ENCODE measurements at places on chromosomes 7 and 10.

DNA sequence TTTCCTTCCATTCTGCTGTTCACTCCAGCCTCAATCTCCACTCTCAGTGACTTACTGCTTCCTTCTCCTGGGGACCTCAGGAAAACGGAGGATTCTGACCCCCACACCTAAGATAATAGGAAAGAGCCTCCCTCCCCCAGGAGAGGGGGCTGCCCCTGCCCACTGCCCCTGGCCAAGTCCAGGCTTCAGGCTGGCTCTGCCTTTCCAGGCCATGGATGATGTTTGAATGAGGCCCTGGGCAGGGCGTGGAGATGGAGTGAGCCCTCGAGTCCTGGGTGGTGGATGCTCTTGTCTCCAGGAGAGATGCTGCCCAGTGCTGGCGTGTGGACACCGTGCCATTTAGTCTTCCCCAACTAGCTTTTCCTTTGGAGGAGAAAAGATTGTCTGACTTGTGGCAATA lies 106.9 kb downstream of the INSYN2A start:
- DNase-seq: no peak

DNA sequence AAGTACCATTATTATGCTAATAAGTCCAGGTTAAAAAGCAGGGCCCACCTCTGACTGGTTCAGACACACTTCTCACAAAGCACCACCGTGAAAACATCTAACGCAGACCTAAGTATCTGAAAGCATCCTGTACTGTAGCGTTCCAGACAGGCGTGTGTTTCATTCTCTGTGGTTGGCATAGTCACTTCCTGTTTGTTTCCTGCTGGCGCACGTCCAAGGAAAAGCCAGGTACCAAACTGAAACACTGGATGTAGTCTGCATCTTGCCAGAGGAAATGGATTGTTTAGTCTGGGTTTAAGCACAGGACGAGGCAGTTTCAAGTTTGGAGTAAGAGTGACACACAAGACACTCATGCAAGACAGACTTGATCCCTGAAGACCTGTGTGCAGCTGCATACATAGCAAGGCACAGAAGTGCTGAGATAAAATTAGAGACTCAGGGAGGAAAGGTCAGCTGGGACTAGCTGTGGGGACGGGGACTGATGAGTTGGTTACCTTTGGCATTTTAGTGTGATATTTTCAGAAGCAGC lies 23.3 kb downstream of the BPGM start:
- DNase-seq: peak; percentile 80

DNA sequence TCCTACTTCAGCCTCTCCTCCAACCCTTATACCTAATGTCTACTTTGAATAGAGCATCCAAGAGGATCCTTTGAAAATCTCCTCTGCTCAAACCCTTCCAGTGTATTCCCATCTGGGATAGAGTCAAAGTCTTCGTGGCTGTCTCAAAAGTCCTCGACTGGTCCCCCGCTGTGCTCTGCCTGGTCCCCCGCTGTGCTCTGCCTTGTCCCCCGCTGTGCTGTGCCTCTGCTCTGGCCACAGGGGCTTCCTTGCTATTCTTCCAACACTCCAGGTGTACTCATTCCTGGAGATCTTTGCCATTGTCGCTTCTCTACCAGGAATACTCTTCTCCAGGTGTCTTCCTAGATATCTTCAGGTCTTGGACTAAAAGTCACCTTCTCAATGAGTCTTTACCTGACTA lies 36.1 kb upstream of the COMMD3 start:
- no peak for DNase-seq

- no peak for DNase-seq
These were observed 13.9 kb downstream of the CROT start for GRCh38 chr7:87359366-87359765.

GRCh38 chr10:71211775-71212317 lies 524 bp upstream of the UNC5B start:
- no peak for DNase-seq

- no peak for DNase-seq
These were observed 226.3 kb downstream of the GLI3 start for GRCh38 chr7:42010751-42011150.

DNA sequence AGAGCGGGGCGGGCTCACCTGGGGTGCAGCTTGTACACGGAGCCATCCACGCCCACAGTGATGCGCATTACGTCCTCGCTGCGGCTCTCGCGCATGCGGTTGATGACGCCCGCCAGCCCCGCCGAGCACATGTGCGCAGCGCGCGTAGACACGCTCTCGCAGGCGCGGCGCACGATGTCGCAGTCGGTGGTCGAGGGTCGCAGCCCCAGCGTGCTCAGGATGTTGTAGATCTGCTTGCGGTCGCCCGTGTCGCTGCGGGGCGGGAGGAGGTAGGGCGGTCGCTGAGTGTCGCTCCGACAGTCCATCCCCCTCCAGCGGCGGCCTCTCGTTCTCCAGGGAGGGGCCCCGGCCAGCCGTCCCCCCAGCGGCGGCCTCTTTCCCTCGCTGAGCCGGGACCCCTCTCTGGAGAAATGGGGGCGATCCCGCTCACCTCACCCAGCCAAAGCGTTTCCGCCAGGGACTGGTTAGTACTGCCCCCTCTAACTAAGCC lies 4.4 kb upstream of the MYL7 start:
- DNase-seq: peak; percentile 38

DNA sequence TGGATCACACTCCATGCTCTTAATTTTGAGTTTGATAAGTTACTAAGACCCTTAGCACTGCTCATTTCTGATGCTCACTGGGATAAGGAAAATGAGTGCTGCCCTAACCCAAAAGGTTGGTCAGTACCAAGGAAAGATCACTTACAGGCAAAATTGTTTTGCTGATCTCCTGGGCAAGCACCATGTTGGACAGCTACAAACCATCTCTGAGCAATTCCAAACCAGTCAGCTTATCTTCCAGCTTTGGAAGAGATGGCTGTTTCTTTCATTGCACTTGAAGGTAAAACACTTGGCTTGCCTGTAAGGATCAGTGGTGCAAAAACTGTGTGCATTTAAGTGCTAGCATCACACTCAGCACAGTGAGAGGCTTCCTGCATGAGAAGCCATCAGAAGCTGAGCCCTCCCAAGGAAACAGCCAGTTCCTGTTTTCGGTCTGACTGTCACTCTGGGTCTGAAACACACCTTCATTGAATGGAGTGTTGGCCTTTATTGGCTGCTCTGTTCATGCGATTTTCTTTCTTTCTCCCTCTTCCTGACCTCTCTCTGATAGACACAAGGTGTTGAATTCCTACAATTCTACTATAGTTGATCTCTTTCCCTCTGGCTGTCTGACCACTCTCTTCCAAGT lies 126.4 kb upstream of the GHITM start:
- peak; percentile 3 for DNase-seq

- no peak for DNase-seq
These were observed 222.9 kb downstream of the TCERG1L start for GRCh38 chr10:131088619-131089018.

DNA sequence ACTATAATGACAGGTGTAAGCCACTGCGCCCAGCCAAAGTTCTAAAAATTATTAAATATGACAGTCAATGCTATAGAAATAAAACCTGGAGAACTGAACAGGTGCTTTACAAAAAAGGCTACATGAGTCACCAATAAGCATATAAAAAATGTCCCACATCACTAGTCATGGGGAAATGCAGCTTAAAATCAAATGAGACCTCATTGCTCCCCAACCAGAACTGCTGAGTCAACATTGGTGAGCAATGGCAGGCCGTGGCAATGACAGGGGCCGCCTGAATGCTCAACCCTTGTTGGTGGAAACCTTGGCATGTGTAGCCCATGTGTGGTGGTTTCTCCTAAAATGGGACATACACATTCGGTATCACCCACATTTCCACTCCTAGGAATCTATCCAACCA lies 352.3 kb upstream of the KLF6 start:
- no peak for DNase-seq

GRCh38 chr10:132774902-132775863 lies 10.8 kb downstream of the NKX6-2 start:
- no peak for DNase-seq

DNA sequence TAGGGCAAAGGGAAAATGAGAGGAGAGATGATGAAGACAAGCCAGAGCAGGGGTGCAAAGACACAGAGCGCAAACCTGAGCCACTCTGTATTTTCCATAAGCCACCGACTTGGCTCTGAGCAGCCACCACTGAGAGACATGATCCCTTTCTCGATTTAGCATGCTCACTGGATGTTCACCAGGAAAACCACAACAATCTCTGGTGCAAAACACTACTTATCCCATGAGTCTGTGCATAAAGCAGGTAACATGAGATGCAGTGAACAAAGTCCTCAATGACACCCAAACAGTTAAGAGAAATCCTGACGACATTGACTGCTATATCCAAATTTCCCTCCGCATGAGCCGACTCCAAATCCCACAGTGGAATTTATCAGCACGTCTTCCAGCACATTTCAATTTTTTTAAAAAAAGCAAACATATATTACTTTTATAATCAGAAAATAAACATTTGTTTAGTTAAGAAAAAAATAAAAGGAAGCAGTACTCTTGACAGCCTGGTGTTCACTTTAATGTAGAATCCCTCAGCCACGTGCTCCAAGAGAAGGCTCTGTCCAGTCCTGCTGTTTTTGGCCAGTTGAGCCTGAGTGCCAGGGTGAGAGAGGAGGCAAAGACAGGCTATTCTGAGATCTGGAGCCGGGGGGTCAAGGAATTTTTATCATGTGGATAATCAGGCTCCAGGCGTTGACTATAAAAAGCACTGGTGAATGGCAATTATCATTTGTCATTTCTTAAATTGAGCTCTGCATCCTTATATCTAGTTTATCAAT lies 238.4 kb downstream of the KCNMA1 start:
- no peak for DNase-seq

DNA sequence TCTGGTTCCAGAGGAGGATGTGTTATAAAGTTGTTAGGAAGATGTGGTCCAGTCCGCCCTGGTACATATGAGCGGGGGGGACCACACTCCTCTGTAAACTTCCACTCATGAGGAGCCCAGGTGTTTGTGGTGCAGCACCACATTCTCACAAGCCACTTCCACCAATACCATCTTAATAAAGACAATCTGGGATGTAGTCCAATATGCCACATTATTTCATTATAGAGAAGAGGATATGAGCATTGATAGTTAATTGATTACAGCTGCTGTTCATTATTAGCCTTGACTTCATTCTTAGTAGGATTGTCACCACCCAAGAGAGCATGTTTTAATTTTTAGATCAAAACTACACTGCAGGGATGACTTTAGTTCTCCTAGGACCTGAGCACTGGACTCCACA lies 40.5 kb downstream of the ERCC6 start:
- no peak for DNase-seq

GRCh38 chr10:119980956-119981750 lies 88.6 kb downstream of the SEC23IP start:
- DNase-seq: no peak

DNA sequence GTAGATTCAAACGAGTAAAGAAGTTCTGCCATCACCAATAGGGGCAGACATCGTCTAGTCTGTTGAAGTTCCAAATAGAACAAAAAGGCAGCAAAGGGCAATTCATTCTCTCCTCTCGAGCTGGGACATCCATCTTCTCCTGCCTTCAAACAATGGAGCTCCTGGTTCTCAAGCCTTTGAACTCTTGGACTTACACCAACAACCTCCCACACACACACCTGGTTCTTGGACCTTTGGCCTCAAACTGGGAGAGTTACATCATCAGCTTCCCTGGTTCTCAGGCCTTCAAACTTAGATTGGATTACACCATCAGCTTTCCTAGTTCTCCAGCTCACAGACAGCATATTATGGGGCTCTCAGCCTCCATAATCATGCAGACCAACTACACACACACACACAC lies 9.8 kb upstream of the GIMAP5 start:
- DNase-seq: no peak

DNA sequence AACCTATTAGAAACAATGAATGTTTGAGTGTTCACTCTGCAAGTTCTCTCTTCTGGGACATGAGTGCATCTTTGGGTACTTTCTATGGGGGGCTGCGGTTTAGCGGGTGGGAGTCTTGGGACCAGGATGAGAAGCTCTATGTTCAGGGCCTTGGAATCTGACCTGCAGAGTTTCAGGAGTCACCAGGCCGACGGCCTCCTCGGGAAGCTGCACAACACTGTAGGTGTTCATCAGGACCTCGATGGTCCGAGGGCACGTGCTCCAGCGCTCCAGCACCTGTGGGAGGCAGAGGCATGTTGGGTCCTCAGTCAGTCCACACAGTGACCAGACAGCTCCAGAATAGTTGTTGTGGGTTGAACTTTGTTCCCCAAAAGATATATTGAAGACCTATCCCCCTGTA lies 8.9 kb upstream of the GBX1 start:
- DNase-seq: no peak

- no peak for DNase-seq
These were observed 53.7 kb downstream of the KIF5B start for GRCh38 chr10:32002531-32002930.

DNA sequence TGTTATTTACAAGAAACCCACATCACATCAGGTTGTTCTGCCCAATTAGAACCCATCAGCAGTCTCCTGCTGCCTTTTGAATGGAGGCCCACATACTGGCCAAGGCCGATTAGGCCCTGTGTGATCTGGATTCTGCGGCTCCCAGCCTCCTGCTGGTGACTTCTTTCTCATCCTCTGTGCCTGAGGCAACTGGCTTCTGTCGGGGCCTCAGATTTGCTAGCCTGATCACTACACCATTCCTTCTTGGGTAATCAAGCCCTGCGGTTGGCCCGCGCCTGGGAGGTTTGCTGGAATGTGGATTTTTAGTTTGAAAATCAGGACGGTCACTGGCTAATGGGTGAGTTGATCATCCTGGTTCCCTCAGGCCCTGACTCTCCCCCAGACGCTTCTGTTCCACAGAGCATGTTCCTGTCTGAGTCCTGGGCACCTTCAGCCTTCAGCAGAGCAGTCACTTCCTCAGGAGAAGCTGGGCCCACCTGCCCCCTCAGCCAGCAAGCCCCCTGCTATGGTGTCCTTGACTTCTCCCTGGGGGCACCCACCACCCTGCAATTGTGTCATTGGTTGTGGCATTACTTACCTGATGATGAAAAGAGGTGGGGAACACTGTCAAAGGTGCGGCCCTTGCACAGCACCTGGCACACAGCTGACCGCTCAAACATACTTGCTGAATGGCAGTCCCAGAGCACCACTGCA lies 207.6 kb downstream of the PHTF2 start:
- no peak for DNase-seq

DNA sequence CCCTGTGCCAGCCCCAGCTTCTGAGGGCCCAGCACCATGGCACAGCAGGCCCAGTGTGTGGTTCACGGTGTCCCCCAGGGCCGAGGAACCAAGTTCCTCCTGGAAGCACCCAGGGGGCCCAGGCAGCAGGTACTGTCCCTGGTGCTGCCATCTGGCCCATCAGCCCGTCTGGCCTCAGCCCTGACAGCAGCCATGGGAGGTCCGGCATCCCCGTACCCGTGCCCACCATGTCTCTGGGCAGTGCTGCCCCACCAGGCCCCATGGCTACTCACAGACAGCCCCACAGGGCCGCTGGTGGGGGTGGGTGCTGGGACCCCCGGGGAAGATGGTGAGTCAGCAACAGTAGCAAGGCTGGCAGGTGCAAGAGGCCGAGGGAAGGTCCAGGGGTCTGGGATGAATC lies 32.8 kb downstream of the STK32C start:
- no peak for DNase-seq

DNA sequence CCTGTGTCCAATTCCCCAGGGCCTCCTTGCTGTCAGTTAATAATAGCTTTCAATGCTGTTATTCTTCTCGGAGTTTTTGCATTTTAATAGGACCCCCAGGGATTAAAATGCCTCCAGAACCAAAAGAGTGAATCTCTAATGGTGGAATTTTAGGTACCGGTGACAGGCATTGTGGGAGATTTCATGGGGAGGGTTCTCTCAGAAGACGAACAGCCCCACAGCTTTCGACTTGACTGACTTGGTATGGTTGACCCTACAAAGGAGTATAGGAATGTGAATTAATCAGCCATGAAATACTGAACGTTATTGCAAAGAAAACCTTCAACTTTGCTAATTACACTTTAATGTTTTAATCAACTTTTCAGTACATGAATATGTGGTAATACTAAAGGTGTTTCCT lies 206.3 kb upstream of the FZD8 start:
- DNase-seq: no peak

All from hematopoietic multipotent progenitor cell treated with erythropoietin and hydrocortisone succinate and interleukin-3 and kit ligand, for 4 days (in vitro differentiated cells).